ENCODE measurements at places on chromosomes 16 and 17.

- DNase-seq, result no peak
Measured at GRCh38 chr17:64155129-64155528, 25.2 kb upstream of the ERN1 start.

- DNase-seq, result no peak
Measured at GRCh38 chr17:43536236-43536992, 9.7 kb downstream of the ETV4 start.

DNA sequence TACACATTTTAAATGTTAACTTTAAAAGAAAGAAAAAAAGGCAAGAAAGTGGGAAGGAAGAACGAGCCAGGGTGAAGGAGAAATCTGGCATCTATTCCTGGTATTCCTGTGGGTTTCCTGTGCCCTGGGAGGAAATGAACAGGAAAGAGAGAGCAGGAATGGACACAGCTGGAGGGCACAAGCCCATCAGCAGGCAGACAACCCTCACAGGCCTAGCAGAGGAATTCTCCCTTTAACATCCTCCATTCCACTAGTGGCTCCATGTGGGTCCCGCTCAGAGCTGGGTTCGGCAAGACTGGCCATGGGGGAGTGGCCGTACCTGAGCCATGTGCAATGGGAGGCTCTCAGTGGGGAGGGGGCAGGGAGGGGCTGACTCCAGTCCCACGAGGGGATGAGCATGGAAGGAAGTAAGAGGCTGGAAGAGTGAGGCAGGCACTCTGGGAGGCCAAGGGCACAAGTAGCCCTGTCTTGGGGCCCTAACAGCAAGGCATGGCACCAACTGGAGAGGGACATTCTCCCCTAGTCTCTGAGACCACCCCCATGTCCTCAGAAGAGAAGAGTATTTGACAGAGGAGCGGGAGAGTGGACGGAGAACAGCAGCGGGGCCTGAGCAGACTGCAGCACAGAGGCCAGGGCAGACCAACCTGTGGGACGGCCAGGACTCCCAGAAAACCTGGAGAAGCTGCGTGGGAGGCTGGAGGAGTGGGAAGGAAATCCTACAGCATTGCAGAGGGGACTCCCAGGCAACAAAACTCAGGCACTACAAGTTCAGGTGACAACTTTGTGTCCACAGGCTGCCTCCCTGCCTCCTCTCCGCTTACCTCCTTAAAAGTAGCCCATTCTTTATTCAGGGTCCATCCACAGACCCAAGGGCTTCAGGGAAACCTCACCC is 30.2 kb downstream of the TK2 start:
- DNase-seq, result no peak

GRCh38 chr16:83804366-83804765 is 3.4 kb upstream of the HSBP1 start:
- DNase-seq, result no peak

DNA sequence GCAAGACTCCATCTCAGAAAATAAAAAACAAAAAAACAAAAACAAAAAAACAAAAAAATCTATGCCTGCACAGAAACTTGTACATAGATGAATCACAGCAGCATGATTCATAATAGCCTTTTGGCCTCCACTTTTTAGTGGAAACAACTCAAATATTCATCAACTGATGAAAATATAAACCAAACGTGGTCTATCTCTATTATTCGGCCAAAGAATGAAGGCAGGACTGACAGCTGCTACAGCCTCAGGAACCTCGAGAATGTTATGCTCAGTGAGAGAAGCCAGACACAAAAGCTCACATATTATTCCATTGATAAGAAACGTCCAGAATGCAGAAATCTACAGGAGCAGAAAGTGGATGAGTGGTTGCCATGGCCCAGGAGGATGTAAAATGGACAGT is 19.8 kb downstream of the PPL start:
- no peak for DNase-seq
